DND-41 (cell line): ENCODE measurements at places on chromosomes 11 and 22.

- H3K4me1 ChIP-seq = peaks cover 75% of the 10 kb centered on the region
- H3K27me3 ChIP-seq = no peaks in the 10 kb centered on the region
- H3K27ac ChIP-seq = peak overlapping the region; percentile 99
- peaks cover 29% of the 10 kb centered on the region for H3K36me3 ChIP-seq
Observed at GRCh38 chr11:17277024-17277584, 565 bp downstream of the NUCB2 start.

DNA sequence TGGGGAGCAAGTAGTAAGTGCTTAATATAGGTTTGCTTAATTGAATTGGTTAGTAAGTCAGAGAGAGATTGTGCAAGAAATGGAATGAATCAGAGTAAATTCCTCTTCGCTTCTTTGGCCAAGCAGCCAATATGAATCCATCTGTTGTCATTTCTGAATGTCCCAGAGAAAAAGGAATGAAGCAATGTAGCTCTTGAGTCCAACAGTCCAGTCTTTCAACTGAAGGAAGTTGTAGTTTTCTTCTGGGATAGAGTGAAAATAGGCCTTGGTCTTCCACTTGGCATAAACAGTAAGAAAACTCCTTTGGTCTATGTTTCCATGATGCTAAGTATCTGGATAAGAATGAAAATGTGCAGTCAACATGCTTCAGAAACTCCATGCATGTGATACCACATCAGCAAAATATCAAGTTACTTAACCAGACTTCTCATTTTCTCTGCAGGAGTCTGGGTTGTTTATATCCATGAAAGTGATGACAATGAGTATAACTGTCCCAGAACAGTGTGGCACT, 1.8 kb upstream of the FIBIN start:
- H3K27me3 ChIP-seq = no peaks in the 10 kb centered on the region
- no peak overlapping the region for H3K27ac ChIP-seq
- H3K4me1 ChIP-seq = no peaks in the 10 kb centered on the region

GRCh38 chr11:62497132-62497801, 49.3 kb downstream of the AHNAK start:
- no peaks in the 10 kb centered on the region for H3K4me1 ChIP-seq
- no peaks in the 10 kb centered on the region for H3K36me3 ChIP-seq
- DNase-seq = peak; percentile 19
- no peak overlapping the region for H3K27ac ChIP-seq
- H3K27me3 ChIP-seq = no peaks in the 10 kb centered on the region

DNA sequence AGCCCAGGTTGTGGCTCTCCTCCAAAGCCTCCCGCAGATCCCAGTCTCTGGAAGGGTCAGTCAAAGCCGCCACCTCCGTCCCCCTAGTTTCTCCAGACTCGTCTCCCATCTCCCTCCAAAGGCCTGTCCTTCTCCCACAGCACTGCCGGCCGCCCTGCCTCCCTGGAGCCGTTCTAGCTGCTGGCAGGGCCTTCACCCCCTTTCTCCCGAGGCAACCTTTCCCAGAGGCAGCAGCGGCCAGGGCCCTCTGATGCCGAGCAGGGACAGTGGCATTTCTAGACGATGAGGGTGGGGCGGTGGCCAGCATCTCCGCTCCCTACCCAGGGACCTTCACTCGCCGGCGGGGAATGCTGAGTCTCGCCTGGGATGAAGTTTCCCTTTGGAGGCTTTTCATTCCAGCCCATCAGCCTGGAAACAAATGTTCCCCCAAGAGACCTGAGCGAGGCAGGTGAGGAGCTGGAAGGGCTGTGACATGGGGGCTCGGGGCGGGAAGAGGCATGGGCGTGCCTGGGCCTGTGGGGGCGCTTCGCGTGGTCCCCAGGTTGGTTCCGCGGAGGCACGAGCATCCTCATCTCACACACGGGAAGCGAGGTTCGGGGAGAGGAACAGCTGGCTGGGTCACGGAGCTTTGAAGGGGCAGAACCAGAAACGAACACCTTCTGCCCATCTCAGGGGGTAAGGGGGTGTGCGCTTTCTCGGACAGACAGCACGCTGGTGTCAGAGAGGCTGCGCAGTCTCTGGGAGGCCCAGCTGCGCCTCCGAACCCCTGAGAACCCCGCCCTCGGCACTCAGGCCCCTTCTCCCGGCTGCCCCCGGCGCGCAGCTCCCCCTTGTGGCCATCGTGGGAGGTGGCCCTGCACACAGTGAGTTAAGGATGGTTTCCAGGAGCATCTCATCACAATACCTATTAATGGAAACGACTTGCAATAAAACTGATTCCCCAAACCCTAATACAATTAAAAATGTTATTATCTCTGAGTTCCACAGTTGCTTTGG, 18.1 kb upstream of the KLHL35 start:
- no peaks in the 10 kb centered on the region for H3K4me1 ChIP-seq
- H3K27ac ChIP-seq = no peak overlapping the region
- H3K36me3 ChIP-seq = no peaks in the 10 kb centered on the region

- no peaks in the 10 kb centered on the region for H3K27me3 ChIP-seq
- H3K36me3 ChIP-seq = no peaks in the 10 kb centered on the region
- no peak overlapping the region for H3K27ac ChIP-seq
Observed at GRCh38 chr22:35039625-35040024, 26.3 kb upstream of the ISX start.

GRCh38 chr11:66126064-66126463, 56.0 kb downstream of the PACS1 start:
- no peak overlapping the region for H3K4me3 ChIP-seq
- no peak overlapping the region for H3K27ac ChIP-seq
- DNase-seq = no peak
- no peaks in the 10 kb centered on the region for H3K4me1 ChIP-seq
- no peaks in the 10 kb centered on the region for H3K36me3 ChIP-seq

- no peaks in the 10 kb centered on the region for H3K4me1 ChIP-seq
- H3K36me3 ChIP-seq = no peaks in the 10 kb centered on the region
Observed at GRCh38 chr22:28977060-28977459, 84.6 kb downstream of the C22orf31 start.

- DNase-seq = no peak
- no peaks in the 10 kb centered on the region for H3K36me3 ChIP-seq
- H3K27me3 ChIP-seq = peaks cover 16% of the 10 kb centered on the region
- no peak overlapping the region for H3K4me3 ChIP-seq
- H3K4me1 ChIP-seq = no peaks in the 10 kb centered on the region
Observed at GRCh38 chr22:27136596-27136995, 479.2 kb downstream of the MIAT start.

- H3K27ac ChIP-seq = no peak overlapping the region
- DNase-seq = no peak
- no peaks in the 10 kb centered on the region for H3K36me3 ChIP-seq
- no peak overlapping the region for H3K4me3 ChIP-seq
- H3K27me3 ChIP-seq = no peaks in the 10 kb centered on the region
Observed at GRCh38 chr11:47433157-47433556, 6.9 kb upstream of the PSMC3 start.

DNA sequence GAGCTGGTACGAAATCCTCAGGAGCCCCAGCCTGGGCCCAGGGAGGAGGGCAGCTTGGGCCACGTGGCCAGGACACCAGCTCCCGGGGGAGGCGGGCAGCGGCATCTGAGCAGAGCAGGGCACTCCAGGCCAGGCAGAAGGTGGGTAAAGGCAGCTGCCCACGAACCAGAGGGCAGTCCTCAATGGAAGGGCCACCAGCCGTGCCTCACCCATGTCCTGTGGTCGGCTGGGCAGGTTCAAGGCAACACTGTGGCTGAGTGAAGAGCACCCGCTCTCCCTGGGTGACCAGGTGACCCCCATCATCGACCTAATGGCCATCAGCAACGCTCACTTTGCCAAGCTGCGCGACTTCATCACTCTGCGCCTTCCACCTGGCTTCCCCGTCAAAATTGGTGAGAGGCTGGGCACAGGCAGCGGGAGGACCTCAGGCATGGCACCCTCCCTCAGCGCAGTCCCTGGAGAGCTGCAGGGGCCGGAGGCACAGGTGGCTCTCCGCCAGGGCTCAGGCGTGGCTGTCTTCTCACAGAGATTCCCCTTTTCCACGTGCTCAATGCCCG, 2.5 kb upstream of the SSH3 start:
- H3K27ac ChIP-seq = no peak overlapping the region
- no peaks in the 10 kb centered on the region for H3K27me3 ChIP-seq
- no peaks in the 10 kb centered on the region for H3K4me1 ChIP-seq
- H3K4me3 ChIP-seq = no peak overlapping the region

GRCh38 chr11:111698852-111699559, 67.2 kb downstream of the PPP2R1B start:
- H3K4me1 ChIP-seq = no peaks in the 10 kb centered on the region
- no peaks in the 10 kb centered on the region for H3K27me3 ChIP-seq
- no peak for DNase-seq
- no peak overlapping the region for H3K27ac ChIP-seq
- H3K4me3 ChIP-seq = no peak overlapping the region
